RPMI7951 (cell line): ENCODE measurements at places on chromosomes 5 and 9.

GRCh38 chr9:34079181-34079580 lies 30.5 kb upstream of the UBAP2 start:
- no peak for DNase-seq

GRCh38 chr5:71907608-71908145 lies 188.6 kb downstream of the CARTPT start:
- DNase-seq = no peak

DNA sequence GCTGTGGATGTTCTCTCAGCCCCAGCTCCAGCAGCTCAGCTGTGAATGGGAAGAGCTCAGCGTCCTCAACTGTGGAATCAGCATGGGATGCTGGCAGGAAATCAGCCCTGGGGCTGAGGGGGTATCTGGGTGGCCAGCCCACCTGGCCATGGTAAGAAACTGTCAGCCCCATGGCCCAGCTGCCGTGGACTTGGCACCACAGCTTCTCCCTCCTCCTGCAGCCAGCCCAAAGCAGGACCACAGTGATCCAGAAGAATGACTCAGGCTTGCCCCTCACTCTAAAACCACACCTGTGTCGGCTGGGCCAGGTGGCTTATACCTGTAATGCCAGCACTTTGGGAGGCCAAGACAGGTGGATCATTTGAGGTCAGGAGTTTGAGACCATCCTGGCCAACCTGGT lies 48.0 kb downstream of the SAR1B start:
- DNase-seq = no peak

GRCh38 chr9:26462213-26462612 lies 430.4 kb downstream of the CAAP1 start:
- DNase-seq = peak; percentile 10

GRCh38 chr5:164187785-164188184 lies 682.4 kb downstream of the MAT2B start:
- DNase-seq = no peak

DNA sequence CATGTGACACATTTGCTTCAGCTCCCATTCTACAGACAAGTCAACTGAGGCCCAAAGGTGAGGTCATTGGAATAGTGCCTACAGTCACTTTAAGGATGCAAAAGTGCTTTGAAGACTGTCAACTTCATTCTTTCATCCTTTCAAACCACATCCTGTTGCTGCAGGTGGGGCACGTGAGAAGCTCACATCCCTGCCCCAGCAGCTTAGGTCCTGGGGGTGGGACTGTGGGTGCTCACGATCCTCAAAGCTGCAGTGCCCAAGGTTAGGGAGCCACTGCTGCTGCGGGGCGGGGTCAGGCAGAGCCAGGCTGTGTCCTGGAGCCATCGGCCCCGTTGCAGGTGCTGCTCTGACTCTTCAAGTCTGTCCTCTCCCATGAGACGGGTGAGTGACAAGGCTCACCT lies 57.9 kb upstream of the IER5L start:
- DNase-seq = no peak

DNA sequence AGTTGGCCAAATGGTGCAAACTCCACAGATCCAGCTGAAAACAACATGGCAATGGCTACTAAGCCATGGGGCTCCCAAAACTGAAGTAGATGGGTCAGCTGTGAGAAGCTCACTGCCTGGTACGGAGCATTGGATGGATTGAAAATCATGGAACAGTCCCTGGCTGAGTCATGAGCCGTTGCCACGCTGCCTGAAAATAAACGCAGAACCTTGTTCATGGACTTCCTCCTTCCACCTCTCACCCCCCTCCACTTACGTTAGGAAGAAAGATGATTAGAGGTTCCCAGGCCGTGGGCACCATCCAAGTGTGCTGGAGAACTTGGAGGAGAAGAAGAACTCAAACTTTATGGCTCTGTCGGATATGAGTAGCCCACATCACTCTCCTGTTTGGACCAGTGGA lies 6.8 kb upstream of the DIPK1B start:
- no peak for DNase-seq

GRCh38 chr9:33988219-33988890 lies 60.3 kb downstream of the UBAP2 start:
- DNase-seq = no peak

GRCh38 chr5:172530406-172530805 lies 76.1 kb upstream of the SH3PXD2B start:
- DNase-seq = no peak

- peak; percentile 88 for DNase-seq
Measured at GRCh38 chr5:33321026-33321425, 119.7 kb upstream of the TARS1 start.

- no peak for DNase-seq
Measured at GRCh38 chr5:105587963-105588662, 2025.5 kb upstream of the NUDT12 start.

DNA sequence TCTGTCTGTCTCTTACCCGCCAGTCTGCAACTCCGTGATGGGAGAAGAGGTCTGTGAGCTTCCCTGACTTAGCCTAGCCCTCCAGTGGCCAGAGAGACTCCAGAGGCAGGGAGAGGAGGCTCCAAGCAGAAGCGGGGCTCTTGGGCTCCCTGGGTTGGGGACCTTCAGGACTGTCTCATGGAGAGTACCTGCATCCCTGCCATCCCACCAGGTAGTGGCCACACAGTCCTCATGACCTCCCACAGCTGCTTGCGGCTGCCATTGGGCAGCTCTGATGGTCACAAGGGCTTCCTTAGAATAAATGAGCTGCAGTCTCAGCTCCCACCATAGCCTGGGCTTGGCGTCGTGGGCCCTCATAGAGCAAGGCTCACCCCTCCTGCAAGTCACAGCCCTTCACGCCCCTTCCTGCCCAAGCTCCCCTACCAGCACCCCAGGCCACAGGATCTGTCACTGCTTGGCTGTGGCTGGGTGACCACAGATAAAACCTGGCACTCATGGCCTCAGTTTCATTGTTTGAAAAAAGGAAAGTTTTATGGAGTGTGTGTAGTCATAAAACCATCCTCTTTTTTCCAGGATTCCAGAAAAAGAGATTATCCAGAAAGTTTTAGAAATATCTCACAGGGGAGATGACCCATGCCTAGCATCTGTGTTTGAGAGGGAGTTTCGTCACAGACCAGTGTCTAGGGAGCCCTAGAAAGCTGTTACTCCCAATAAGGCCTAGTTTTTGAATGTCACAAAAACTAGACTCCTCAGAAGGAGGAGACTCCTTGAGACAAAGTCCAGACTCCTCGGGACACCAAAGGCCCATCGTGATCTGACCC lies 48.4 kb downstream of the PPARGC1B start:
- no peak for DNase-seq

- DNase-seq = peak; percentile 60
Measured at GRCh38 chr9:106868565-106868964, 5.6 kb downstream of the ZNF462 start.

DNA sequence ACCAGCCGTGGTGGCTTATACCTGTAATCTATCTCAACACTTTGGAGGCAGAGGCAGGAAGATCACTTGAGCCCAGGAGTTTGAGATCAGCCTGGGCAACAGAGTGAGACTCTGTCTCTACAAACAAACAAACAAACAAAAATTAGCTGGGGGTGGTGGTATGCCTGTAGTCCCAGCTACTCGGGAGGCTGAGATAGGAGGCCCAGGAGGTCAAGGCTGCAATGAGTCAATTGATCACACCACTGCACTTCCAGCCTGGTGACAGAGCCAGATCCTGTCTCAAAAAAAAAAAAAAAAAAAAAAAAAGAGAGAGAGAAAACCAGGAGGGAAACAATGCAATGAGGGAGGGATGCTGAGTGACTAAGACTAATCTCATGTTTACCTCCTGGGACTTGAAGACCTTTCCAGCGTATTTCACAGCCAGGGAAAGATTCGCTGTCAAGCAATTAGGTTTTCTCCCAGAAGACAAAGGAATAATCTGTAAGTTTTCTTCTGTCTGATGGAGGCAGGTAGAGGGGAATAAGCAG lies 51.1 kb upstream of the MIER3 start:
- DNase-seq = no peak

DNA sequence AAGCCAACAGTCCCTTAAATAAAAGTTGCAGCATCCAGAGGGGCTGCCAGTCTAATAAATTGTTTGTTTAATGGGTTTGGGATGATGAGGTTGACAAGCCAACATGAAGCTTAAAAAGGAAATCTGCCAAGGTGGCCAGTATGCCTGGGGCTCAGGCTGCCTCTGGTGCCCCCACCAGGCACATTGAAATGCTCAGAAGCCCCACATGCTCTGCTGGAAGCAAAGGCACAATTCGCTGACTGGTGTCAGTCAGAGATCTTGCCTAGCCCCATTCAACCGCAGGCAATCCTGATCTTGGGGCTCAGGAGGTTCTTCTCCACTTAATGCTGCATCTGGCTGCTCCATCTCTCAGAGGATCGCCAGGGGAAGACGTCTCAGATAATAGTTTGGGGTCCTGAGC lies 44.2 kb upstream of the TCERG1 start:
- no peak for DNase-seq

DNA sequence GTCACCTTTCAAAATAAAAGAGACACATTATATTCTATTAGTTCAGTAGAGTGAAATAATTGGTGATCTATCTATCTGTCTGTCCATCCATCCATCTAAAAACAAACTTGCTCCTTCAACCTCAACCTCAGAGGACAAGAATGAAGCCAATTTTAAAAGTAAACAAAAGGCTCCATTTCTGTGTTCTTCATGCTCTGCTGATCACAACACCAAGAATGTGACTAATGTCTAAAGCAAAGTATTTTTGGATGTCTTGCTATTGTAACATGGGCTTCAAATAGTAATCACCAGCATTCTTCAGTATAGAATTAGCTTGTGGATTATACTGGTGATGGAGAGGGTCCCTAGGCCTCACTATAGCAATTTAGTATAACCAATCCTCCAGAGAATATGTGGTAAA lies 1304.4 kb downstream of the MAT2B start:
- DNase-seq = no peak

- no peak for DNase-seq
Measured at GRCh38 chr5:120967366-120967765, 503.3 kb downstream of the PRR16 start.

GRCh38 chr9:133702798-133703590 lies 35.2 kb downstream of the SARDH start:
- no peak for DNase-seq

GRCh38 chr5:78537821-78538220 lies 110.8 kb downstream of the LHFPL2 start:
- peak; percentile 37 for DNase-seq

DNA sequence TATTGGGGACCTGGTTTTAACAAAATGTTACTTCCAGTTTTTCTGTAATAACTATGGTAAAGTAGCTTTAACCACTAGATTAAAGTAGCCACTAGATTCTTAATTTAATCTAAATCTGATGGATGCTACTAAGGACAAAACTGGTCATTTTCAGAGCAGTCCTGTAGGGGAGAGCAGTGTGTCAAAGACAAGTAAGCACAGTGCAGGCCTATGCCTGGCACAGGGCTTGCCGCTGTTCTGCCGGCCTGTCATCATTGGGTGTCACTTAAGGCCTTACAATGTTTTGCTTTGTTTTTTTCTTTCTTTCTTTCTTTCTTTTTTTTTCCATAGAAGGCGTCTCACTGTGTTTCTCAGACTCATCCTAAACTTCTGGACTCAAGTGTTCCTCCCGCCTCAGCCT lies 53.0 kb upstream of the NXNL2 start:
- DNase-seq = no peak
